ENCODE measurements at places on chromosomes 16 and 17.

GRCh38 chr17:38540514-38541045, 65.2 kb downstream of the SRCIN1 start:
- no peak for DNase-seq

GRCh38 chr17:30805944-30806456, 18.5 kb downstream of the CRLF3 start:
- DNase-seq: no peak

- DNase-seq: no peak
These were observed 245.3 kb downstream of the GSG1L start for GRCh38 chr16:27818246-27818645.

DNA sequence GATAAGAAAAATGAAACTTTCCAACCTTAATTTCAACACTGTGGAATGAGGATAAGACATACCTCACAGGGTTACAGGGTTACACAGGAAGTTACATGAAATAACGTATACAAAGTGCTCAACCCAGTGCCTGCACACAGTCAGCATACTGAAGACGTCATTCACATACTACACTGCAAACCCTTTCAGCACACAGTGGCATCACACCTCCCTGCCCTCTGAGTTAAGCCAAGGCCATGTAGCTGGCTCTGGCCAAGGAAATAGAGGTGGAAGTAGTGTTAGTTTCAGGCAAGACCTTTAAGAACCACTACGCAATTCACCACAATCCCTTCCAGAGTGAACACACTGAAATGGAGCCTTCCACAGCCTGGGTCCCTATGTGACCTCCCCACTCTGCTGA, 46.6 kb upstream of the GSG1L start:
- no peak for DNase-seq

DNA sequence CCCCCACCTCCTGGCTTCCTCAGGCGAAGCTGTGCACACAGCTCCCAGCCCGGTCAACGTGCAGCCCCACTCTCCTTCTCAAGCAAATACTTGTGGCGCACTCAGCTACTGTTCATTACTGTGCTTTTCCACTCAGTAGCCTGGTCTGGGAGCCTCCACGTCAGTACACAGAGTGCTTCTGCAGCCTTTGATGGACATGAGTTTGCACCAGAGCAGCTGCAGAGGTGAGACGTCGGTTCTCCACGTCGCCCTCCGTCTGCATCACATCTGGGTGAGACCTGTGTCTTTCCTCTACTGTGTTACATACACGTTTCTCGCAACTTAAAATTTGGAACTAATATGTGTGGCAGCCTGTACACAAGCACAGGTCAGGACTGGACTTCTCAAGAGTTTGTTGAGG, 334.3 kb downstream of the C16orf95 start:
- no peak for DNase-seq

DNA sequence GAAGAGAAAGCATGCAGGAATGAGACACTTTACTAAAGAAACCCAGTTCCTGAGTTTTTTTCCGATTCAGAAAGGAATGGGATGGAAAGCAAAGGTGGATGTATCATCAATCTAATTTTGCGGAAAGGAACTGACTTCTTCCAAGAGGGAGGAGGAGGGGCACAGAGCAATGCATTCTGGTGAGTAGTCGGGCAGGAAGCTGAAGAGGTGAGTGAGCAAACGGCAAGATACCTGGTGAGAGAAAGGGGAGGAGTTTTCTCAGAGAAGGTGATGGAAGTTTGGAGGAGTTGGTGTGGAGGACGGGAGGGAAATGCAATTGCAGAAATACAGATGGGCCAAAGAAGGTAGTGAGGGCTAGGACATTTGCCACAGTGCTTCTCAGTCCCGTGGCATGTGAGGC, 713.2 kb downstream of the KCNJ2 start:
- DNase-seq: no peak

GRCh38 chr16:67278773-67279295, 498 bp upstream of the PLEKHG4 start:
- DNase-seq: no peak

DNA sequence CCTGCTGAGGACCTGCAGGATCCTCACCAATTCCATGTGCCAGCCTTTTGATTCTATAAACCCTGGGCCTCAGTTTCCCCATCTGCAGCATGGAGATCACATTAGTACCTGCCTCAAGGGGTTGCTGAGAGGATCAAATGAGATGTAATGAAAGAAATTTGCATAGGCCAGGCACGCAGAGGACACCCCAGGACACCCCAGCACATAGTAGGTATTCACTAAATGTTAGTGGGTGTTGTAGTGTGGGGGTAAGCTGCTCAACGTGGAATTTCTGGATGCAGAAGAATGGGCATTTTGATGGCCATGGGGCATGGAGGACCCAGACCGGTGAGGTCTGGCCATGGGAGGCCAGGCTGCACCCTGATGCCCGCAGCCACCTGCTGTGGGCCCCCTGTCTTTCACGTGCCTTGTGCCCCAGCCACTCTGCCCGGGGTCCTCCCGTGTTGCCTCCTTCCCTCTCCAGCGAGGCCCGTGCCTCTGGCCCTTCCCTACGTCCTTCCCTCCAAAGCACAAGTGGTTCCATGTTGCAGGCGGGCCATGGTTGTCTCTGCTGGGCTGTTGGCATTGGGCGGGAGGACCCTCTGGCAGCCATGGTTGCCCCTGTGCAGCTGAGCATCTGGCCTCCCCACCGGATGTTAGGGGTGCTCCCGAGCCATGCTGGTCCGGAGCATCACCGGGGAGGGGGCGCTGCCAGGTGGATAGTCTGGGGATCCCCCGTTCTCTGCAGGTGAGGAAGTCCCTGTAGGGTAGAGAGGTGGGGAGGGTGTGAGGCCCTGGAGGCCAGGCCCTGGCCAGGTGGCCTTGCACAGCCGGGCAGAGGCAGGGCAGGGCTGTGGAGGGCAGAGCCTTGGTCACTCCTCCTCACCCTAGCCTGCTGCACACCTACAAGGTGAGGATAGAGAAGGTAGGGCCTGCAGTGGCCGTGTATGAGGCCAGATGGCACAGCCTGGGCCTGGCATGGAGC, 8.6 kb downstream of the MAP2K3 start:
- DNase-seq: no peak

DNA sequence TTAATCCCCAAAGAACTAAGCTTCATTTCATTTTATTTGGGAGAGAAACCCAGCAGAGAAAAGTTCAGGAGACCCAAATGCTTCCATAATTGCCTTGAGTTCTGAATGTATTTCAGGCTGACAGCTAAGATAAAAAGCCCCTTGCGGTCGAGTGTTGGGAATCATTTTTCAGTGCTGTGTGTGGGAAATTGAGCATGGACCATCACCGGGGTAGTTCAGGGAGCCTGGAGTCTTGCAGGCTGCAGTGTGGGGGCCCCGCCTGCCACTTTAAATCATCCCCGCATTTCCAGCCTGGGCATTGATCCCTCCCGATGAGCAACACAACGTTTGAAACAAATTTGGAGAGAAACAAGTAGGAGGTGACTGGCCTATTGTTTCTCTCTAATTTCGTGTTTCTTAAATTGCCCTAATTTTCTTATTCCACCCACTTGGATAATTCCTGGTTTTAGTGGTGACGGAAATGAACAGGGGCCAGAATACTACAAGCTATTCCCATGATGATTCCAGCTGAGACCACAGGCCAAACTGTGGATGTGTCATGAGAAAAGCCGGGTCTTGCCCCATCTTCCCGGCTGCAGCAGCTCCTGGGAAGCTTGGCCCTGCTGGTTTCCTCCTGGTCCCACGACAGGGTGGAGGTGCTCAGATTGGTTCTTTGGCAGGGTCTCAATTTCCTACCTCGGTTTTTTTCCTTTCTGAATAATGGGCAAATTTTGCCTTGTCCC, 75.1 kb downstream of the FOXL1 start:
- DNase-seq: no peak

GRCh38 chr16:88194397-88195268, 188.1 kb upstream of the ZNF469 start:
- no peak for DNase-seq

- no peak for DNase-seq
These were observed 63.1 kb downstream of the BANP start for GRCh38 chr16:88014252-88014781.

GRCh38 chr17:79849953-79850352, 10.7 kb upstream of the CBX4 start:
- no peak for DNase-seq

DNA sequence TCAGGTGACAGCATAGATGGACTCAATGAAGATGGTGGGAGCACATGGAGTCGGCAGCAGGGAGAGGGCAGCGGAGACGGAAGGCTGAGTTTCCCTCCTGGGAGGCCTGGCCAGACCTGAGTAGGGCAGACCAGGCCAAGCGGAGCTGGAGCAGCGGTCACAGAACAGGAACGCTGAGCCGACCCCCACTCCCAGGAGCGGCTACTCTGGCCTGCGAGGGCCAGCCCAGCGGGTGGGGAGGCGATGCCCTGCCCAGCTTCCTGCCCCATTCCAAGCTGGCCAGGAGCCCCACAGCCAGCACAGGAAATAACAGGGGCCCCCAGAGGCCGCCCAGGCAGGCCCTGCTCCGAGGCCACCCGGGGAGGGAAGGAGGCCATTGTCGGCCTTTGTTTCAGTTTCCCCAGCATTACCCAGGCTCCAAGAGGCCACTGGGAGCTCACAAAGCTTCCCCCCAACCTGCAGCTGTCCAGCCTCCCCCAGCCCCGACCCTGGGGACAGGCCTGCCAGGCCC, 79.8 kb downstream of the ZNF423 start:
- DNase-seq: no peak

DNA sequence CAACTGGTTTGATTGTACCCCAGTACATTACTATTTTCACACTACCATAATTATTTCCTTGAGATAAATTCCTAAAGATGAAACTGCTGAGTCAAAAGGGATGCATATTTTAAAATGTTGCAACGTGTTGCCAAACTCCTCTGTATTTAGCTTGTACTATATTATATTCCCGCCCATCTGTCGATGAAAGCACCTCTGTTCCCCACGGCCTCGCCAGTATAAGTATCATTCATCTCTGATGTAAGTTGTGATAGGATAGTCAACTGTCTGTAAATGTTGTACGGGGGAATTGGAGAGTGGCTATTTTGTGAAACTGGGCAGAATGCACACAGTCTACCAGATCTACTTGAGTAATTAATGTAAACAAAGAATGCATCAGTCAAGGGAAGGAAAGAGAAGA, 47.7 kb upstream of the TNRC6A start:
- no peak for DNase-seq

- DNase-seq: peak; percentile 49
These were observed 27.0 kb upstream of the NTN1 start for GRCh38 chr17:8994319-8994718.

DNA sequence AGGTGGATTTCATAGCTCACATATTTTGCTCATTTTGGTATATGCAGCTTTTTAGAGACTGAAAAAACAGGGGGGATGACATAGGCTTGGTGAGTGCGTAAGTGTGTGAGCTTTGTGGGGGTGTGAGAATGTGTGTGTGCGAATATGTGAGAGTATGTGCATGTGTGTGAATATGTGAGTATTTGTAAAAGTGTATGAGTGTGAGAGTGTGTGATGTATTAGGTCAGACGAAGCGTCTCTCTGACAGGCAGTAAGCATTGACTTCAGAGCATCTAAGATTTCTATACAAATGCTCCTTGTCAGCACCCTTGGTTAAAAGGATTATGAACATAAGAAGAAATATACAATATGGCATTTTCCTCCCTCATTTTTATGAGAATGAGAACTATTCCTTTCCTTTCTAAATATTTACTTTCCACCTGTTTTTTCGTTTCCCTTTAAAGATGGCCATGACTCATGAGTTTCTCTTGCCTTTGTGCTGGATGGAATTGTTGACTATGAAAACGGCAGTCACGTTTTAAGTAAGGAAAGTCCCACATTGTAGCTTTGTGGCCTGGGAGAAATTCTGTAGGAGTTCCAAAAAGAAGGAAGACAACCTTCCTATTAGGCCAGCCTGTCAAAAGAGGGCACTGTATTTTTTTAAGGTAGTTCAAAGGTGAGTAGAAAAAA, 276.4 kb downstream of the FOXL1 start:
- no peak for DNase-seq

GRCh38 chr17:57889892-57890856, 40.3 kb upstream of the MRPS23 start:
- DNase-seq: no peak

DNA sequence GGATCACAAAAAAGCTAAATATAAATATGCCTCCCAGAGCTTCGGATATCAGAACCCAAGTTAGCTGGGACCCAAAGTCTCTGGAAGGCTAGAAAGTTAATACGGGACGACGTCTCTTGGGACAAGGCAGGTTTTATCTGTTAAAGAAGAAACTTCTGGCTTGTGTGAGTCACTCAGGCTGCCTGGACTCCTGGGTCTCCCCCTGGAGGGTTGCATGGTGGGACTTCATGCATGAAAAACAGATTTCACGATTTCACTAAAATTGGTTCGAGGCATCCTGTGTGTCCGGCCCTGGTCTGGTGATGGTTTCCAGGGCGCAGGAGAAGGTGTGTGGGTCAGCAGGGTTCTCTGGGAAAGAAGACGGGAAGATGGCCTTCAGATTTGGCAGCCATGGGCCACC, 47.0 kb downstream of the COX4I1 start:
- no peak for DNase-seq

DNA sequence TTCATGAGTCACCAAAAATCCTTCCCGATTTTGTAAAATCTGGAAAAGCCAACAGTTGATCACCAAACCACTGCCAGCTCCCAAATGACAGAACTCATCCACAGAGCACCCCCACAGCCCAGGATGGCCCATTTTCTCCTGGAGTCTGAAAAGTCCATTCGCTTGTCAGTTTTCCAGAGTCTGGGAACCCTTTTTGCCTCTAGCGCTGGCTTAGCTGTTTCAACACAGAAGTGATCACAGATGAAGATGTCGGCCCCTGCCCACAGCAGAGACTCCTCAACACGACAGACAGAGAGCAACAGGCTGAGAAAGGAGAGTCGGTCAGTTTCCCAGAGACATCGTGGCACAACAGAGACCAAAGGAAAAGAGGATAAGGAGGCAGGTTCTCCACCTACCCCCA, 66.4 kb downstream of the NXN start:
- DNase-seq: no peak

DNA sequence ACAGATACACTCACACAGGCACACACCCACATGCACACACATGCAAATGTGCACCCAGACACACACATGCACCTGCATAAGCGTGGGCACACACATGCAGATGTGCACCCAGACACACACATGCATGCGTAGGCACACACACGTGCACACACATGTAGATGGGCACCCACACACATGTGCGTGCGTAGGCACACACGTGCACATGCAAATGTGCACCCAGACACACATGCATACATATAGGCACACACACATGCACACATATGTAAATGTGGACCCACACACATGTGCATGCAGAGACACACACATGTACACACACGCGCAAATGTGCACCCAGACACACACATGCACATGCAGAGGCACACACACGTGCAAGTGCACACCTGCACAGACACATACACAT, 60.3 kb downstream of the MRM1 start:
- no peak for DNase-seq

GRCh38 chr16:11180489-11180888, 75.5 kb downstream of the SOCS1 start:
- DNase-seq: no peak

GRCh38 chr16:78213751-78214150, 114.3 kb downstream of the WWOX start:
- no peak for DNase-seq

GRCh38 chr16:57699481-57699880, 4.9 kb downstream of the DRC7 start:
- DNase-seq: no peak
